ENCODE measurements at places on chromosomes 1 and 21.

DNA sequence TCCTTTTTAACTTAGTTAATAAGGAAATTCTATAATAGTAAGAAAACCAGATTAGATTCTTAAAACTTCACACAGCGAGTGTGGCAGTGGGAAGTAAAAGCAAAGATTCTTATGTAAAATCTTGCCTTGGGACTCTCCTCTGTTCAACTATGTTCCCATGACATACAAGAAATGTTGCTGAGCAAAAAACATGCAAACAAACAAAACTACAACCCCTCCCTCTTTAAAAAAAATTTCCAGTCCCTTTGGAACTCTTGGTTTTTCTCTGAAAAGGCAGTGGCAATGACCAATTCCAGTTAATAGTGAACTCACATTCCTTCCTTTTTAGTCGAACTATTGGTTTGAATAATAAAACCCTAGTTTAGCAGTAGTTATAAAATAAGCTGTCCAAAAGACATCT, 453.1 kb upstream of the ZRANB2 start:
- DNase-seq: no peak

DNA sequence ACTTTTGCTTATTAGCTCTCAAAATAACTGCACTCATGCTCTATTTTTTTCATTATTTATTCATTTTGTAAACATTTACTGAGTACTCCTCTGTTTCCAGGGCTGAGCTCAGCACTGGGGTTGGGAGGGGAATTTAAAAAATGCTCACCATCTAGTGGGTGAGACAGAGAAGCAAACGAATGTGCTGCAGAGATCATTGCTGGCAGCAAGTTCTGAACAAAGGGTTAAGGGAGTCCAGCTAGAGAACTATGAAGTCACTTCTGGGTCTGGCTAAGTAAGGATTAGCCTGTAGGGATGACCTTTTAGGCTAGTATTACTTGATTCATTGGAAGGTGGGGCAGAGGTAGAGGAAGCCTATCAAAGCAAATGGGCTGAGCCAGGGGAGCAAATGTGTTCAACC, 99.1 kb upstream of the ZNF644 start:
- DNase-seq: no peak

- peak; percentile 89 for DNase-seq
These were observed at the start of gene DPYD for GRCh38 chr1:97920832-97921571. Gene DPYD (minus strand): TSS chr1:97921034. CDS start chr1:97920922, 112 bp downstream.

- no peak for DNase-seq
These were observed 300.1 kb downstream of the KCNT2 start for GRCh38 chr1:196308176-196308575.

DNA sequence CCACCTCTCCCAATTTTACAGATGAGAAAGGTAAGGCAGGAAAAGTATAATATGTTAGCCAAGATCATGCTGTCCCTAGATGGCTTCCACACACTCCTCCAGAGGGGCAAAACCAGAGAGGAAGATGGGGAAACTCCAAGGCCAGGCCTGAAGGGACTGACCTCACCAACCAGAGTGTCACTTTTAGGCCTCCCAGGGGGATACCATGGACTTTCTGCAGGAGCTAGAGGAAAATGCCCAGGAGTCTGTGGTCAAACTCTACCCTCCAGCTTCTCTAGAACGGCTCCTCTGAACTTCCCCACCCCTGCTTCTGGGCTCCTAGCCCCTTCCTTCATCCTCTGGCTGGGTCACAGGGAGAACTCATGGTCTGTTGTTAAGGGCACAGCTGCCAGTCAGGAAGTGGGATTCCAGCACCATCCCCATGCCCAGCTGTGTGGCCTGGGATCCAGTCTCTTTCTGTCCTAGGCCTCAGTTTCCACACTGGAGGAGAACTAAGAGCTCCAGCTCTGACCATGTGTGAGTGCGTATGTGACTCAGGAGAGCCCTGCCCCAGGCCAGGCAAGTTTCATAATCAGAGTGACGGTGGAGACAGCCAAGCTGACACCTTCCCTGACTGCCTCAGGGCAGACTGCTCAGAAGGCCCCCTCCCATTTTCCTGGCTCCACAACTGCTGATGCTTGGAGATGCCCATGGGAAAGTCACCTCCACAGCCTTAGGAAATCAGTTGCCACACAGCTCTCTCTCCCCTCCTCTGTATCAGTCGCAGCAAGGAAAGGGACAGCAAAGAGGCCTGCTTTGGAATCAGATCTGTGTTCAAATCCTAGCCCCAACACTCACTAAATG, 1.9 kb downstream of the IGSF8 start:
- DNase-seq: peak; percentile 91

GRCh38 chr1:61851849-61852669, 109.8 kb downstream of the PATJ start:
- no peak for DNase-seq
